ENCODE measurements at places on chromosomes 5 and 9.

DNA sequence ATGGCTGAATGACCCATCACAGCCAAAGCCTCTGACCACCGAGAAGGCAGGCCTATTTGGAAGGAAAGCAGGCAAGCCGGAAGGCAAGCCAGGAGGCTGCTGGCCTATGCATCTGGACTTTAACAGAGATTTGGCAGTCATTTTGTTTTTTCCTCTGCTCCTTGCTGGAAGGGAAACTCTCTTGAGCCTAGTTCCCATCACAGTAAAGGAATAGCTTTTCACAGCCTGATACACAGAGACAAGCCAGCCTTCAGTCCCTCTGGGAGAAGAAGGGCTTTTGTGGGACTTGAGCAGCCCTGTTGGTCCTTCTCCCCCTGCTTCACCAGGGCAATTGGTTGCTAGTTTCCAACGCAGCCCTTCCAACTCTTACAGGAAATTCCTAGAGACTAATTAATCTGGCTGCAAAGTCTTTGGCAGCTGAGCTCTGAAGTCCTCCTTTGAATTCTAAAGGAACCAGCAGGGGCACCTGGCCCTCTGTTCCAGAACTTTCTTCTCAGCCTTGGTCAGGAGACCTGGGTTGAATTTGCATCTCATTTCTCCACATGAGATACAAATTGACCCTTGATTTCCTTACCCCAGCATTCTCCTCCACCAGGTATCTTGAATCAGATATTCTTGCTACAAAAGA lies 157.3 kb upstream of the EPB41L4A start:
- no peak for DNase-seq

DNA sequence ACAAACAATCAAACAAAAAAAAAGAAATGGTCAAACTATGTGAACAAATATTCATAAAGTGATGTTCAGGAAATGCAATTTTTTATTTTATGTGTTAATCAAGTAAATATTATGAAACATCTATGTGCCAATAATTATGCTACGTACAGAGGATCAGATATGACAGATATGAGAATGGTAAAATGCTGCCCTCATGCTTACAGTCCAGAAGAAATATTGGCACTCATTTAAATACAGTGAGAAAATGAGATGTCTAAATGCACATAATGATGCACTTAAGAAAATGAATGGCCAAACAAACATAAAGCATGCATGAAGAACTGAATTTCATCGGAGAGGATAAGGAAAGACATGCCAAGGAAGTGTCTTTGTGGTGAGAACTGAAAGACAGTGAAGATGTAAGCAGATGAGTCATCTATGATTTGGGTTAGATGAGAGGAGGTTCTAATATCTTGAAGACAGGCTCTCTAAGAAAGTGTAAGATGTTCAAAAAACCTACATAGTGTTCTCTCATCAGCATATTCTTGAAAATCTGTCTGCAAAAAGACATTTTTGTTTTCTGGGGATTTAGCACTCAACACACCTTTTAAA lies 1231.1 kb upstream of the ACO1 start:
- DNase-seq = no peak

- DNase-seq = no peak
Measured at GRCh38 chr5:168057905-168058304, 233.5 kb upstream of the WWC1 start.

GRCh38 chr5:50759526-50760270 lies 93.3 kb downstream of the PARP8 start:
- DNase-seq = no peak

- no peak for DNase-seq
Measured at GRCh38 chr5:174145821-174146220, 100.3 kb downstream of the NSG2 start.

- DNase-seq = no peak
Measured at GRCh38 chr5:134435560-134435959, 23.9 kb upstream of the CDKN2AIPNL start.

GRCh38 chr9:92245005-92245797 lies 48.3 kb downstream of the IARS1 start:
- no peak for DNase-seq

All from activated T-helper 9 cell treated with anti-CD3 and anti-CD28 coated beads, Interleukin-2, amount 50 U/mL, for 16 hours (primary cell).